CD8-positive, alpha-beta T cell (primary cell): ENCODE measurements at places on chromosomes 13 and 19. TPM values are rescaled to one million over a fixed set of nuclear protein-coding genes. Genes with fewer than 3 reads are reported as not detected.

SELENOV gene
- not detected for total RNA-seq

DNA sequence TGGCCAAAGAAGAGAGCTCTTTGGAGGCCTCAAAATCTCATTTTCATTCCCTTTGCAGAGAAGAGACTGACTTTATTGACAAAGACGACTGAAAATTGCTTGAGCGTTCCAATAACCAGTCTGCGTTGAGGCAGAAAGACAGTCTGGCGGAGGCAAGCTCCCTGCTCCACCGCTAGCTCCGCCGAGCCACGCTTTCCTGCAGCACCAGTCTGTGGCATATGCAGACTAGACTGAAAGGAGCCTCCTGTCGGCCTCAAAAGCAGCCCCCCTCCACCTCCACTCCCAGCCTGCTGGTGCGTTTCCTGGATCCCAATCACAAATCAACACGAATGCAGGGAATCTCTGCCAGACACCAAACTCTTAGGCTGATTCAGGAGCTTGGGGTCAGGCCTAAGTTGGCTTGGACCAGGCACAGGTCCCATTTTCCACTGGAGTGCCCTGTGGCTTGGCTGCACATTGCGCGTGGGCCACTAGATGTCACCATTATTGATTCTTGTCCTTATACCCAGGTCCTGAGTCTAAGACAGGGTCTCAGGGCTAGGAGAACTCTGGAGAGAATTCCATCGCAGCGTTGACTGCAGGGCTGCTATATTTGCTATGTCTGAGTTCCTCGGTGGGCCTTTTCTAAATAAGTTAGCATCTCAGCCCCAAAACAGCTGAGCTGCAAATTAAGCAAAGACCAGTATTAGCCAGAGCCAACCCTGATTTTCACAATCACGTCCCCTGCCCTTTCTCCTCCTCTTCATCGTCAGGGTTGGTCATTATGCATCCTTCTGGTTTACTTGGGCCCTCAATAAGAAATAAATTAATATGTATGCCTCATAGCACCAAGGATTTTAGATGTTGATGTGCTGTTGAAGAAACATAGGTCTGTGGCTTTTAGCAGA, 5.2 kb upstream of the ZNF507 start:
- peak; percentile 33 for DNase-seq

DNA sequence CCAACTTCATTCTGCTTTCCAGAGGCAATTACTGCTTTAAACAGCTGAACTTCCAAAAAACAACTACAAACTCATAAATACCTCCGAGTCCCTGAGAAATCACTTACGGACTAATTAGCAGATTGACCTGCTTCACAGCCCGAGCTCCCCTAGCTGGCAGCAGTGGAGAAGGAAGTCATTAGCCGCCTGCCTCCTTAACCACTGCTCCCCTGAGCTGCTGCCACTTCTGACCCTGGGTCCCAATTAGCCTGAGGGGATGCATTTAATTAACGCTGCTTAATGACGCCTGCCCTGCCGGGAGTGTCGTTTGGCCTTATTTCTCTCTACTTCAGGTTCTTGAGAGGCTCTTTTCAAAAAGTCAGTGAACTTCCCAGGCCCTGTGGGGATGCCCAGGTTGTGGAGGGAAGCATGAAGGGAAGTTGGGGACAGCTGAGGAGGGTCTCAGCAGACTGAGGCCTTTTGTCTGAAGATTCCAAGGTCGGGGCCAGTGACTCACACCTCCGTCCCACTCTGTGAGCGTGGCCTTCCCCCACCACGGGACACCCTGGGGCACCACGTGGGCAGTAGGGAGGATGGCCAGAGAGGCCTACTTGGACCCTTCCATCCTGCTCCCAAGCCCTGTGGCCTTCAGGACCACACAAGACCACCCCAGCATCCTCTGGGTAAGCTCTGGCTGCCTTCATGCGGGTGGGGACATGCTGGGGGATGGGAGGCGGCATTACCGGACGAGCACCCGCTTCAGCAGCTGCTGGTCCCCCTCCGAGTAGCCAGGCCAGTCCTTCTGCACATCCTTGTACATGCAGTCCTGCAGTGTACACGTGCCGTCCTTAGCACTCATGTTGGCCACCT, 19.8 kb upstream of the ISYNA1 start:
- DNase-seq, result no peak

LNX2 gene
- 3.0 TPM for total RNA-seq

ZBTB45 gene
- 4.8 TPM for total RNA-seq

FGF22 gene
- 0.65 TPM for total RNA-seq

DNA sequence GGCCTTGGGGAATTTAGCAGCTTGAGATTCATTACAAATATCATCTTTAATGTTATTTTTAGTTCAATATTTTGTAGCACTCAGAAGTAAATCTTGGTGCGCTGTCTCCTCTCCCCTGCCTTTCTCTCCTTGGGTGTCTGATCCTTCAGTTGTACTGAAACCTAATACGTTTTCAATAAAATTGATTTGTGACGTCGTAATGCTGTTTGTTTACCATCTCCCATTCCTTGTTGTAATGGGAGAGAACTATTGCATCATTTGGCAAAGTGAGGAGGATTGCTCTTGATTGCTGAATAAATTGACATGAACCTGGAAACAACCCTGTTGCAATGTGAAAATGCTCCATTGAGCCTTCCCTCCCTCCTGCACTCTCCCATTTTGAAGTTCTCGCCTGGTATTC, 43.2 kb upstream of the TSHZ3 start:
- DNase-seq, result no peak

- DNase-seq, result no peak
Measured at GRCh38 chr19:40630571-40631160, 29.5 kb downstream of the LTBP4 start.

DNA sequence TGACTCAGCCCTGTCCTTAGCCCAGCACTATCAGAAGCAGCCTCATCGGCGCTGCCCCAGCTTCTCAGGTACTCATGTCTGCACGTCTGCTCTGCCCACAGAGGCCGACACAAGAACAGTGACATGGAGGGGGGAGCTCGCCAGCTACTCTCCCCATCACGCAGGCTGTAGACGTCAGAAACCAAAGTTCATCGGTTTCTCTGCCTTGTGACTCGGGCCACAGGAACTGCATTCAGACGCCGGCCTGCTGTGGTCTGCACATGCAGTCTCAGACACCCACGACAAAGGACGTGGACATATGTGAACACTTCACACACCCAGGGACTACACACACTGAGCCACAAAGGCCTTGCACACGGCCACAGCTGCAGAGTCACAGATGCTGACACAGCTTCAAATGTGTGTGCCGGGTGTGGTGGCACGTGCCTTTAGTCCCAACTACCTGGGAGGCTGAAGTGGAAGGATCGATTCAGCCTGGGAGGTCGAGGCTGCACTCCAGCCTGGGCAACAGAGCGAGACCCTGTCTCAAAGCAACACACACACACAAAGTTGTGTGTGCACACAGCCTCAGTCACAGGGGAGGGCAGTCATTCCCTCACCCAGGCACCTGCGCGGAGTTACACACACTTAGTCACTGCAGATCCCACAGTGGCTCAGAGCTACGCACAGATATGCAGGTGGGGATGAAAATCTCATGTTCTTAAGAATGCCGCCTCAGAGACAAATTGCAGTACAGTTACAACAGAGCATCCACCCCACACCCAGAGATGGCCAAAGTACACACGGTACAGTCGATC, 4.9 kb upstream of the ZFP36 start:
- peak; percentile 77 for DNase-seq

GGN gene
- total RNA-seq, result 0.67 TPM

ZNF575 gene
- total RNA-seq, result 3.4 TPM

- DNase-seq, result no peak
Measured at GRCh38 chr19:38953677-38954076, 21.9 kb downstream of the FBXO17 start.

- DNase-seq, result no peak
Measured at GRCh38 chr13:75250526-75251178, 231.3 kb downstream of the TBC1D4 start.

IL27RA gene
- total RNA-seq, result 25.4 TPM

GRCh38 chr13:34862716-34863115, 79.4 kb upstream of the NBEA start:
- no peak for DNase-seq

UBAC2 gene
- total RNA-seq, result 63.0 TPM

PSPN gene
- 0.76 TPM for total RNA-seq

RINL gene
- total RNA-seq, result 18.4 TPM

CLDND2 gene
- total RNA-seq, result 1.3 TPM

GRCh38 chr13:41605319-41606285, 148.3 kb downstream of the RGCC start:
- no peak for DNase-seq

GRCh38 chr13:27619728-27620376, 477 bp downstream of the LNX2 start:
- peak; percentile 25 for DNase-seq

GRCh38 chr13:42466123-42466522, 107.8 kb upstream of the TNFSF11 start:
- no peak for DNase-seq

THSD8 gene
- not detected for total RNA-seq

- DNase-seq, result no peak
Measured at GRCh38 chr19:57961785-57962184, 12.5 kb downstream of the C19orf18 start.

DNA sequence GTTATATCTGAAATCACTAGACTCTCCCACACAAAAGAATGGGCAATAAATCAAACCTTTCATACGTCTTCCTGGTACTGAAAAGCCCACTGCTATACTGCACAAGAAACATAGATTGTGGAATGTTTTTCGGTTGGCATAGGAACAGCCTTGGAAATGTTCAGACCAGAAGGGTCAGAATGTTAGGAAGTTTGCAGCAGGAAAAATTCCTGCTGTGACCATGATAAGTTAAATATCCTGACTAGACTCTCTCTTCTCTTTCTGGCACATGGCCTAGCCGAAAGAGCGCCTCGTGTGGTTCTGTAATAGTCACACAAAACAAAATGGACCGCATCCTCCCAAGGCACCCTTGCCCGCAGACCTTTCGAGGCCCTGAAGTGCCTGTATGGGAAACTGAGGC, 427.2 kb downstream of the COG6 start:
- DNase-seq, result no peak

DNA sequence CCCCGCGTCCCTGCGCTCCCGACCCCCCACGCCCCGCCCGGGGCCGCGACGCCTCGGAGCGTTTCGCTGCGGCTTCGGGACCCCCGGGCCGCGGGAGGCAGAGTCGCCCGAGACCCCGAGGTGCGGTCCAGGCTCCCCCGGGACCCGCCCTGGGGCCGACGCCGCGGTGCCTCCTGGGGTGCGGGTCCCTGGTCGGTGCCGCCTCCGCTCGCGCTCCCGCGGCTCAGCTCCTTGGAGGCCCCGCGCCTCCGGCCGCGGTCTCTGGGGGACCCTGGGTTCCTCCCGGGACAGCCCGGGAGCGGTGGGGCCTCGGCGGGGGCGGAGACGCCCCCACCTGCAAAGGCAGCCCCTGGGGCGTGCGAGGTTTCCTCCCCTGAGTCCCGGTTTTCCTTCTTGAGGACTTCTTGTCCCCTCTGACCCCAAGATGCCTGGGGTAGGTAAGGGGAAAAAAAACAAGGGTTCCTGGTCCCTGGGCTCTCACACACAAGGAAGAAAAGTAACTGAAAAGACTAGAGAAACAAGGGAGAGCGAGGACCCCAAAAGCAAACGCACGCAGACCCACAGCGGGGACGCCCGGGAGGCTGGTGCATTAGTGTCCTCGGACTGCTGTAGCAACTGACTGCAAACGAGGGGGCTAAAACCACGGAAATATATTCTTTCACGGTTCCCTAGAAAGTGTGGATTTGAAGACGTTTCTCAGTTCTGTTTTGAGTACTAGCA, 740 bp downstream of the ZNF555 start:
- DNase-seq, result no peak

LCP1 gene
- total RNA-seq, result 252 TPM

RASIP1 gene
- 1.1 TPM for total RNA-seq

DNA sequence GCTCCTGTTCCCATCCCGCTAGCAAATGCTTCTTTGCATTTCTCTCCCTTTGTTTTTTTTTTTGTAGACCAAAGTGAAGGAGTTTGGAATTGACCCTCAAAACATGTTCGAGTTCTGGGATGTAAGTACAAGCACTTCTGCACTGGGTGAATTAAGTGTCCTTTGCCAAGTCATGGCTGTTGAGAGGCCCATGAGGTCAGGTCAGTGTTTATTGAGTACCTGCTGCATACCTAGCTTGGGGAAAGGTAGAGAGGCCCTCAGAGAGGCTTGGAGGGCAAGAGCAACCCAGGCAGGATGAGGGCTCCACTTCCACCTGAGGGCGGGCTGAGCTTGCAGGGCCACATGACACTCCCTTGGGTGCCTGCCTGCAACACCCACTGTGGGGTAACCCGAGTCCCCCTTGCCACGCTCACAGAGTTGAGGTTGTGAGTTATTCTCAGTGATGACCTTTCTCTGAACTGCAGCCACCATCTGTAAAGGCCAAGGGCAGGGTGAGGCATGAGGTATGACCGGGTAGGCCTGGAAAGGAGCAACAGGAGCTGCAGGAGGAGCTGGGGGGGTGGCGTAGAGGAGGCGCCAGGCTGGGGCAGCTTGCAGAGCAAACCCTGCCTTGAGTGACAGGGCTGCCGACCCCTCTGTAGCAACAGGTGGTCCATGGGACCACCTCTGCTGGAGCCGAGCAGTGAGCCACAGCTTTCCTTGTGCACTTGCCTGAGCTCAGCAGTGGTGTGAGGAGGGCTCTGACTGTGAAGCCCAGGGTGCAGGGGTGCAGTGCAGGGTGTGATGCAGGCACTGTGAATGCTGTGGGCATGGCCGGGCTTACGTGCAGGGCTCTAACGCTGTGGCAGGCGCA, 16.6 kb downstream of the GPI start:
- no peak for DNase-seq

MEIOSIN gene
- total RNA-seq, result not detected

GRCh38 chr13:114213980-114214379, 20.7 kb upstream of the CDC16 start:
- DNase-seq, result no peak

CEACAM8 gene
- total RNA-seq, result not detected

- DNase-seq, result no peak
Measured at GRCh38 chr19:18306888-18307260, 16.0 kb downstream of the LSM4 start.

GRCh38 chr13:22018076-22018835, 347.4 kb downstream of the FGF9 start:
- DNase-seq, result no peak

ELSPBP1 gene
- total RNA-seq, result not detected

DNA sequence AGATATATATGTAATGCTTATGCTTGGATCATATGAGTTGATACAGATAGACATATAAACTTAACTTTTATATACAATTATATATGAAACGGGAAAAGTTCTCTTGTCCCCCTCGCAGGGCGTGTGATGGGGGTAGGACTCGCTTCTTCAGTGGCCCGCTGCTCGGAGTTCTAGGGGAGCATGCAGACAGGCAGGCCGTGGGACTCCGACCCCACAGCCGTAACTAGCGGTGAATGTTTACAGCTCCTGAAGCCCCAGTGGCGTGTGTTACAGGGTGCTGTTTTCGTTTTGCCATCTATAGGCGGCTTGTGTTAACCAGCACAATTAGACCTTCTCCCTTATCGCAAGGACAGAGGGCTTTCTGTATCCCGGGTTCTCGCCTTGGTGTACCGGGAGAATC, 1899.8 kb downstream of the PCDH9 start:
- DNase-seq, result no peak

CDC42EP5 gene
- not detected for total RNA-seq

VSTM2B gene
- not detected for total RNA-seq

DMWD gene
- 25.5 TPM for total RNA-seq
